ENCODE measurements at places on chromosomes 4 and X. TPM values are rescaled to one million over a fixed set of nuclear protein-coding genes. Genes with fewer than 3 reads are reported as not detected.

DNA sequence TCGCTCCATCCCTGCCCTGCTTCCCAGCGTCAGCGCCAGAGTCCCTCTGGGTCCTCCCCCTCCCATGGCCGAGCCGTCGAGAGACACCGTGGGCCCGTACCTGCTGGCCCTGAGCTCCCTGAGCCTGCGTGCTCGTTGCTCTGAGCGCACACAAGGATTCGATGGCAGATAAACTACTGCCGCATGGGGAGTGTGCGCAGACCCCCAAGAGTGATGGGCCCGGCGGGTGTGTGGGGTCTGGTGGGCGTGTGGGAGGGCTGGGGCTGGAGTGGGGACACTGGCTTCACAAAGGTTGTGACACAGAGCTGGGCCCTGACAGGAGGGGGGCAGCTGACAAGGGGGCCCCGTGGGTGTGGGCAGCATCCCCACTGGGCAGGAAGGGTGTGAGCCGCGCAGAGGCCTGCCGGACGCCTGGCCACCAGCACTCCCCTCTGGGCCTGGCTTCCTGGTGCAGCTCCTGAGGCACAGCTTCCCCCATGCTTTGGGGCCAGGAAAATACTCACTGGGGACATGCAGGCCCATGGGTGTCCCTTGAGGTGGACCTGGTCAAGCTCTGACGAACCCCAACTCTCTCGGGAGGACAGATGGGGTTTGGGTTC is 4.8 kb upstream of the RGS12 start:
- no peak for DNase-seq

GRCh38 chrX:136203951-136204350 is 47.2 kb downstream of the MAP7D3 start:
- no peak for DNase-seq

DNA sequence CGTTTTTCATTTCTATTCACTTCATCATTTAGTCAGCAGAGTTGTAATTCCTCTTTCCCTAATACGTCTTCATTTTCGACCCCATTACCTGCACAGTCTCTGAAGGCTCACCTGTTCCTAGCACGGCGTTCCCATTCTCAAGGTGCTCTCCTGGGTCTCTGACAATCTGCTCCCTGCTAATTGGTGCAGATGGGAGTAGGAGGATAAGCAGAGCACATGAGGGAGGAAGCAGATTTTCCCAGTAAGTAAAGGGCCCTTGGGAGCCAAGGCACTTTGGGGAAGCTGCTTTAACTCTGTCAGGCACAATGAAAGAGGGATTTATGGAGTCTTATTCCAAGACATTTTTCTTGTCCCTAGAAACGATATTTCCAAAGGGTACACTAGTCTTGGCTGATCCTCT is 466.4 kb downstream of the STIM2 start:
- DNase-seq = no peak

- no peak for DNase-seq
Measured at GRCh38 chrX:71052721-71053120, 15.4 kb downstream of the SNX12 start.

DNA sequence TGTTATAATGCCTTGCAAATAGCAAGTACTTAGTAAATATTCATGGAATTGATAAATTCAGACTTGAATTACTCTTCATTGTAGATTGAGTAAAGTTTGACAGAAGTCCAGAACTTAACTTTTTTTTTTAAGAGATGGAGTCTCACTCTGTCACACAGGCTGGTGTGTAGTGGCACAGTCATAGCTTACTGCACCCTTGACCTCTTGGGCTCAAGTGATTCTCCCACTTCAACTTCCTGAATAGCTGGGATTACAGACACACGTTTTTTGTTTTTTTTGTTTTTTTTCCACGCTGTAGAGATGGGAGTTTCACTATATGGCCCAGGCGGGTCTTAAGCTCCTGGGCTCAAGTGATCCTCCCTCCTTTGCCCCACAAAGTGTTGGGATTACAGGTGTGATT is 32.1 kb downstream of the UBE2K start:
- DNase-seq = no peak

DNA sequence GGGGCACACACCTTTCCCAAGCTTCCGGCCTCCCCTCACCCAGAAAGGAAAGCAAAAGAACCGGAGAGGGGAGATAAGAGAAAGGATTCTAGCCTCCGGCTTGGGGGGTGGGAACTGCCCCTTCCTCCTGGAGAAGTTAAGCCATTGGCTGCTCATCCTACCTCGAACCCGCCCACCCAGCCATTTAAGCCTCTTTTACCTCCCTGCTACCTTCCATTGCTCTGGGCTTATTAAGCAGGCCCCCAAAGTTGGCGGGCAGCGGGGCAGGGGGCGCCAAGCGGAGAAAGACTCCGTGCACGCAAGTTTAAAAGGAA is 2.3 kb downstream of the MAML3 start:
- DNase-seq = peak; percentile 87

GRCh38 chr4:182874797-182875345 is 42.3 kb downstream of the DCTD start:
- DNase-seq = no peak

- no peak for DNase-seq
Measured at GRCh38 chr4:99430106-99430505, 5.0 kb downstream of the ADH7 start.

DNA sequence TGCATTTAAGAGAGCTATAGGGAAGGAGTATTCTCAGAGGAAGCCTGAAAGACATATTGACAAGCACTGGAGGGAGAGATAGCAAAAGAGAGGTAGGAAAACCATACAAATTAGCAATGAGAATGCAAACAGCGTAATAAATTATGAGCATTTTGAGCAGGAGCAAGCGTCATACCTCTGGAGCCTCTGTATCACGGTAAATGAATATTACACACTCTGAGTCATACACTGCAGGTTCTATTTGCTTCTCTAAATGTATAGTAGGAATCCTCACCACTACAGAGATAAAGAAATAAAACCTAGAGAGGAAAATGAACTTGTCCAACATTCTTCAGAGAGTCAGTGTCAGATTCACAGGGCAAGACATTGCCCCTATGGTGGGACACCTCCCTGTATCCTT is 46.4 kb upstream of the GABRE start:
- DNase-seq = peak; percentile 36

The SCARB2 gene
- total RNA-seq = 365 TPM

GRCh38 chr4:185912779-185913178 is 100.8 kb upstream of the SORBS2 start:
- DNase-seq = no peak

DNA sequence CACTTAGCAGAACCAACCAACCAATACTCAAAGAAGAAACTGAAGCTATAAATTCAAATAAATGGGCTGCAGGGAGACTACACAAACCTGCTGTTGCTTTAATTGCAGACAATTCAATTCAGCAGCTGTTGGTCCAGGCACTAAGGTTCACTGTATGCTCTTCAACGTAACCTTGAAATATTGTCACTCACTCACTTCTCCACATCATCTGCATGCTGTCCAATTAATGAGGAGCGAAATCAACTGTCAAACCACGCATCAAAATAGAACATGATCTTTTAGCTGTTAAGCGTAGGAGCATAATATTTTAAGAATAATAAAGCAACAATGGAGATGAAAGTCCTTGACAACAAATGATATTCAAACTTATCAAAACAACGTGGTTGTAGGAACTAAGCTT is 17.0 kb downstream of the ENOX2 start:
- no peak for DNase-seq

DNA sequence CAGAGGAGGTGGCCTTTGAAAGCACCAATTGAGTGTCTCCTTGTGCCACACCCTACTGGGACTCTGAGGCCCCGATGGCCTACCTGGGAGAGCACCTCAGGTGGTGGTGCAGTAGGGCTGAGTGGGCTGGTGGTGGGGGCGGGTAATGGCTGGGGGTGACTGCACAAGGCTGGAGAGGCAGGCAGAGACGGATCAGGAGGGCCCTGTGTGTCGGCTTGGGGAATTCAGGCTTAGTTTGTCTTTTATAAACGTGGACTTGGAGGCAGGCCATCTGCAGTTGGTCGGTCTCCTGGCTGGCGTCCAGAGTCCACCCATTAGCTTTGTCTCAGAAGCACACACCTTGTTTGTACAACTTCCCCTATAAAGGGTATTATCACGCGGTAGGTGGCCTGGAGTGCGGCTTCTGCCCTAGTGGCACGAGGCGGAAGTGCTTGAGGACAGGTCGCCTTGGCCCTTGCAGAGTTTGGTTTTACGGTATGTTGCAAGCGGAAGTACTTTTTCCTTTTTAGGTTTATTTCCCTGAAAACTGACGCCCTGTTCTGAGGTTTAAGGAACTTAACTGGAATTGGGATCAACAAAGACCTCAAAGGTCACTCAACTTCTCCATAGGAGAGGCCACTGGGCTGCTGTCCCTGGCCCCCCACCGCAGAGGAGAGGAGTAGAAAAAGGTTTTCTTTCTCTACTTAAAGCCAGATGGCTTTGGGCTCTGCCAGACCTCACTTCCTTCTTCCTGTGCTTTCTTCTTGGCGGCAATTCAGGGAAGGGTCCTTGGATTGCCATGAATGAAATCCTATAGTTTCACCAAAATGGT is 8.0 kb downstream of the TBC1D14 start:
- peak; percentile 26 for DNase-seq

DNA sequence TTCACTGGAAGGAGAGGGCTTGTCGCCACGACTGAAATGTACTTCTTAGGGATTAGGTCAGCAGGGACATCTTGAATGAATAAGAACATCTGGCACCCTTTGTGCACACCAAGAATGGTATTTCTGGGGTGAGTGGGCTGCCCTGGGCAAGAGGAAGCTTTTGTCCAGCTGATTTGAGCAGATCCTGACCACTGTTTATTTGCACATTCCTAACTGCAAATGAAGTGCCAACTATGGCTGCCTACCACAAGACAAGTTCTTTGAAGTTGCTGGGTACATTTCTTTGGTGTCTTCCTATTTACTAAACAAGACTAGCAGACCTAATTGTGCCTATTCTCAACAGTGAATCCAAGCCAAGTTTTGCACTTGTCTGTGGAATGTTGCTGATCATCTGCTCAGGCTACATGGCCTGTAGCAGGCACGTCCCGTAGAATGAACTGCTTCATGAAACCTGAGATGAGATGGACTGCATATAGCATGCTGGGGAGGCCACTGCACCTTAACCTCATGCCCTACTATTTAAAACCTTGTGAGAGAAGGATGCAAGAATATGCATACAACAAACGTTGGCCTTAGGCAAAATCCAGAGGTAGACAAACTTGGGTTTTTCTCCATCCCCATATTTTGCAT is 45.0 kb downstream of the PIR start:
- no peak for DNase-seq

- DNase-seq = peak; percentile 81
Measured at GRCh38 chr4:84971319-84971932, 4.9 kb upstream of the WDFY3 start.

DNA sequence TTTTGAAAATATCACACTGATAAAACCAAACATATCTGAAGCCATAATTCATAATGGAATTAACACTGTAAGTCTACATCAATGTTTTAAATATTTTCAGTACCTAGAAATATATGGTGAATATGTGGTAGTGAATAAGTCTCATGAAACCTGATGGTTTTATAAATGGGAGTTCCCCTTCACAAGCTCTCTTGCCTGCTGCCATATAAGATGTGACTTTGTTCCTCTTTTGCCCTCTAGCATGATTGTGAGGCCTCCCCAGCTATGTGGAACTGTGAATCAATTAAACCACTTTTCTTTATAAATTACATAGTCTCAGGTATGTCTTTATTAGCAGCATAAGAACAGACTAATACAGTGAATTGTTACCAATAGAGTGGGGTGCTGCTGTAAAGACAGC is 536.8 kb upstream of the GALNT7 start:
- no peak for DNase-seq

GRCh38 chr4:152936446-152937335 is 568 bp downstream of the FHDC1 start:
- no peak for DNase-seq
